Endothelial cell of umbilical vein (primary cell): ENCODE measurements at places on chromosomes 2 and 18. TPM values are rescaled to one million over a fixed set of nuclear protein-coding genes. Genes with fewer than 3 reads are reported as not detected.

DNA sequence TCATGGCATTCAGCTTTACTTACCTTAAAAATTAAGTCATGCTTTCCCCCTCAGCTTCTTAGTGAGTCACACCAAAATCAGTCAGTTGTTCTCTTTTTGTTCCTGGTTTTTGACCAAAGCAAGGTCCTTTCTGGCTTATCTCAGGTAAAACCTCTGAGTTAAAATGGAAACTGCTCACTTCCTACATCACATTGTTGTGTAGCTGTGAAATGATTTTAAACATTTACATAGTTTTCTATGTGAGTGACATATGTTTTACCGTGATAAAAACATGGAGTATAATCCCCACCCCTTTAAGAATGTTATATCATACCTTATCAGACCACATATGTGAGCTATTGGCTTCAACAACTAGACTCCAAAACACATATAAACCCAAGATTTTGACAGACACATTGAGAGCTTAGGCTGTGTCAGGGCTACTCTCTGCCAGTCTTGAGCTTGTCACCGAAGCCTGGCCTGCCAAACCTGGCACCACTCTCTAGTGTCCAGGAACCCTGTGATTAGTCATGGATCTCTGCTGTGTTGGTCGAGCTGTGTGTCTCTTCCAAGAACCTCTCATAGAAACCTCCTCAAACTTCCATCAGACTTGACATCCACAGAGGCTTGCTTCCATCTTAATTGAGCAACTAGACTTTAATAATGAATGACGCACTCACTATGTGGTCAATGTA is 294.5 kb upstream of the FBXO11 start:
- DNase-seq, result no peak

GRCh38 chr2:6826081-6826913 is 39.4 kb downstream of the CMPK2 start:
- DNase-seq, result peak; percentile 60

KCNIP3 gene
- 0.08 and 0.12 TPM in 2 replicates for polyA plus RNA-seq

- DNase-seq, result no peak
Observed at GRCh38 chr2:237289139-237289538, 124.8 kb downstream of the COL6A3 start.

- no peak for DNase-seq
Observed at GRCh38 chr2:31020713-31021112, 117.5 kb downstream of the GALNT14 start.

- DNase-seq, result no peak
Observed at GRCh38 chr2:26540306-26540705, 62.4 kb upstream of the OTOF start.

OSGEPL1 gene
- 2.2 and 2.7 TPM in 2 replicates for polyA plus RNA-seq

- DNase-seq, result peak; percentile 38
Observed at GRCh38 chr2:112884869-112885505, 26.0 kb upstream of the IL37 start.

- DNase-seq, result no peak
Observed at GRCh38 chr2:121903037-121903689, 147.7 kb downstream of the TSN start.

DNA sequence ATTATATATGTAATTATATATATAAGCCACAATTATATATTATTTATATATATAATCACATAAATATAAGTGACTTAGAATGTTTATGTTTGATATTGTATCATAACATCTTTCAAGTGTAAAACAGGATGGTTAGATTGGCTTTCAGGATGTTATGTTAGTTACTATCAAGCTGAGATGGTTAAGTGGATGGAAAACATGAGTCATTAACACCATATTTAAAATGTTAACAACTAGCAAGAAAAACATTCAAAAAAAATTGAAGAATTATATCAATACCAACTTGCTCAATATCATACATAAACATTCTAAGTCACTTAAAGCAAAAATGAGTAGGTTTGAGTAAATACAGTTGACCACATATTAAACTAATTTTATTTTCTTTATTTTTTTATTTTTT is 21.8 kb upstream of the RAB27B start:
- peak; percentile 74 for DNase-seq

GRCh38 chr2:70574109-70574508 is 20.5 kb upstream of the TGFA start:
- no peak for DNase-seq

- no peak for DNase-seq
Observed at GRCh38 chr18:35010993-35011392, 30.2 kb upstream of the MAPRE2 start.

- no peak for DNase-seq
Observed at GRCh38 chr2:222193328-222193983, 105.3 kb downstream of the PAX3 start.

AMER3 gene
- polyA plus RNA-seq, result not detected in 2 replicates

GRCh38 chr2:75949385-75950030 is 238.8 kb upstream of the GCFC2 start:
- DNase-seq, result no peak
